ENCODE measurements at places on chromosomes 11 and 22.

DNA sequence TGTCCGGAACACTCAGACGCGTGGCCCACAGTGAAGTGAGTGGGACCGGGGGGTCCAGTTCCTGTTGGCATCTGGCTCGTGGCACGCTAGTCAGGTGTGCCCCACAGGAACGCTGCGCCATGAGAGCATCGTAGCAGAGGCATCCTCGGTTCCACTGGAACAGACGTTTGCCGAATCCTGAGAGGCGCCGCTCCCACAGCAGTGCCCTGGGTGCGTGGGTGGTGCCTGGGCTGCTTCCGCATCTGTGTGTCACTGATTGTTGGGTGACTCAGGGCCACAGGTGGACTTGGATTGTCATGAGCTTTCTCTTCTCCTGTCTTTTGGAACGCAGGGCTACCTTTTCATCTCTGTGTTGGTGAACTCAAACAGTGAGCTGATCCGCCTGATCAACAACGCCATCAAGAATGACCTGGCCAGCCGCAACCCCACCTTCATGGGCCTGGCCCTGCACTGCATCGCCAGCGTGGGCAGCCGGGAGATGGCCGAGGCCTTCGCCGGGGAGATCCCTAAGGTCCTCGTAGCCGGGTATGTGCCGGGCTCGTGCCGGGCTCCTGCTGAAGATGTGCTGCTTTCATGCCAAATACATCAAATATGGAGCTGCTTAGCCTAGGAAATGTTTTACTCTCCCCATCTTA lies 46.2 kb downstream of the AP2A2 start:
- DNase-seq, result no peak

GRCh38 chr11:122202951-122203456 lies 87.0 kb upstream of the BLID start:
- DNase-seq, result no peak

DNA sequence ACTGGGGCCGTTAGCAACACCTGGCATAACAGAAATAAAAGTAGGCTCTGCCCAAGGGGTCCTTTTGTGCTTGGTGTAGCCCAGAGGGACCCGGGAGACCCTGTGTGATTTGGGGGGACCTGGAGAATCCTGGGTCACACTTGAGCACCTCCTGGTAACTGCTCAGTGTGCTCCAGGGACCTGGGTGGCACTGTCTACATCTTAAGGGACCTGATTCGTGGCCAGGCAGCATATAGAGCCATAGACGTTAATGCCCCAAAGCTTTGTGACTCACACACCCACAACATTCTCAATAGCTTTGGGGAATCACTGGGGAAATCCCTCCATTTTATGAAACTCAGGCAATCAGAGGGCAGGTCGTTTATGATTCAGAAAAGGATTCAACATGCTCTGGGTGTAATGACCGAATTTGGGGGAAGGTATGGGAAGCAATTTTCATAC lies 3.6 kb upstream of the IGF2 start:
- no peak for DNase-seq

GRCh38 chr11:125935056-125935455 lies 10.8 kb upstream of the VSIG10L2 start:
- no peak for DNase-seq

DNA sequence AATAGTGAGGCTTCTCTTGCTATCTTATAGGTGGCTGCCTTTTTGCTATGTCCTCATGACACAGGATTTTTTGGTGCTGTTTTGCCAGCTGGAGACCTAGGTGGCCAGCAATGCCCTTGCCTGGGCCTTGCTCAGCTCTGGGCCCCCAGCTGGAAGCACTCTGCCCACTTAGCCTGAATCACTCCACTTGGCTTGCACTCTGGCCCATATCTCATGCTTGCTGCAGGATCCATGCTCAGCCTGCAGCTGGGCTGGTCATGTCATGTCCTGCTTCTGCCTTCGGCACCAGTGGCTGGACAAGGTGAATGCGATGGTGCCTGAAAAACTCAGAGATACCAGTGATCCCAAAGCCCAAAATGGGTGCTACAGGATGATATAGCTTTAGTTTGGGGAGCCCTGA lies 818.6 kb upstream of the FAT3 start:
- no peak for DNase-seq

Measured in HFF-Myc (cell line).